NCI-H226 (cell line): ENCODE measurements at places on chromosomes 7 and 10.
A peak's percentile ranks its signal among the peaks of the same experiment; 100 is the strongest.

DNA sequence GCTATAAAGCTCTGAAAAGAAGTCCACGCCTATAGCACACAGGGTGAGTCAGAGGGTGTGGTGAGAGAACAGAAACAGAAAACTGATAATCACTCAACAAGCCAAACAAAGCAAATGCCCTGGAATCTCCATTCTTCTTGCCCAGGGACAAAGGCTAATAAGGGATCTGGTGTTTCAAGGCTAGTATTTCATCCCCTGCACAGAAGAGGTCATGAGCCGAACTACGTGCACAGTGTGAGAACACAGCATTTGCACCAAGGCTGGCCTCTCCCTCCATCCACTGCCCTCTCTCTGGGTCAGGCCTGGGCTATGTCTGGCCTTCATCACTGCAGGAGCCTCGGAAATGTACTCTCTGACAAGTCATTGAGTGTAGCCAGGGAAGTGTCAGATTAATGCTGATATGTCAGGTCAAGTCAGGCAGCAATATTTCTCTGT, 42.7 kb downstream of the PRR15 start:
- DNase-seq = peak; percentile 81

- DNase-seq = no peak
Observed at GRCh38 chr7:44445986-44446671, 44.3 kb downstream of the NUDCD3 start.

- no peak for DNase-seq
Observed at GRCh38 chr7:83794829-83795228, 145.9 kb upstream of the SEMA3E start.

GRCh38 chr10:60613434-60613833, 164.8 kb upstream of the CDK1 start:
- no peak for DNase-seq

DNA sequence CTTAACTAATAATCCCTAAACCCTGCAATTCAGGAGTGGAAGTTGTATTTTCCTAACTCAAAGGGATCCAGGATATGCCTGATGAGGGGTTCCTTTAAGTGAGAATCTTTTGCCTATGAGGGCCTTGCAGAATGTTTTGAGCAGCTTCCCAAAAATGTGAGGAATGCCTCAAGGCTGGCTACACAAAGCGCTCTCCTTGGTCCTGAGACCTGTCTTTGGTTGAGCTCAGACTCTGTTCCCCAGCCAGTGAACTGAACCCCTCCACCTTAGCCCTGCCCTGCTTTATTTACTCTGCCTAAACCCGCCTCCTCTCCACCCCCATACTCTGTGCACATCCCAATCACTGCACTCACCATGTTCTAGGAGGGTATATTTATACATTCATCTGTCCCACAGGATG, 108.6 kb downstream of the NRCAM start:
- peak; percentile 51 for DNase-seq

- no peak for DNase-seq
Observed at GRCh38 chr10:28177944-28178637, 124.8 kb downstream of the MPP7 start.

DNA sequence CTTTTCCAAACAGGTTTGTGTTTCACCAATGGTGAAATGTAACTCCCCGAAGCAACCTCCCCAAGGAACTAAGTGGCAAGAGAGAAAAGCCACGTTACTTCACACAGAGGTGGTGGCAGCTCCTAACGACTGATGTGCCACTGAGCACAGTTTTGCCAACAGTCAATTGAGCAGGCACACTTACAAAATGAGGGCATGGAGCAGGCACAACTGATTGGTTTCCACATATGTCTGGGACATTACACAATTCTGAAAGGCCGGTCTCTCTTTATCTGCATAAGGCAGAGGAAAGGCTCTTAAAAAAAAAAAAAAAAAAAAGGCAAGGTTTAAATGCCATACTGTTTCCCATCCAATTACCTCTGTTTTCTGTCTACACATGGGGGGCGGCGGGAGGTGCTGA, 86.7 kb downstream of the GFRA1 start:
- DNase-seq = no peak

GRCh38 chr7:45148653-45148973, 9.0 kb upstream of the RAMP3 start:
- DNase-seq = no peak

DNA sequence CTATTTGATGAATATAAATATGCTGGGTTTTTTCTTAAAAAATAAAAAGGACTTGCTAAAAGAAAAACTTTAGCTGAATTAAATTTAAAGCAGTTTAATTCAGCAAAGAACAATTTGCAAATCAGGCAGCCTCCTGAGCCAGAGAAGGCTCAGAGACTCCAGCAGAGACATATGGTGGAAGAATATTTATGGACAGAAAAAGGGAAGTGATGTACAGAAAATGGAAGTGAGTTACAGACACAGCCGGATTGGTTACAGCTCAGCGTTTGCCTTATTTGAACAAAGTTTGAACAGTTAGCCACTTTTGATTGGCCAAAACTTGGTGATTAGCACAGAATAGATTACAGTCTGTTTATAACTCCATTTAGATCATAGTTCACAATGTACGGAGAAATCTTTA, 110.3 kb downstream of the GAD2 start:
- no peak for DNase-seq

DNA sequence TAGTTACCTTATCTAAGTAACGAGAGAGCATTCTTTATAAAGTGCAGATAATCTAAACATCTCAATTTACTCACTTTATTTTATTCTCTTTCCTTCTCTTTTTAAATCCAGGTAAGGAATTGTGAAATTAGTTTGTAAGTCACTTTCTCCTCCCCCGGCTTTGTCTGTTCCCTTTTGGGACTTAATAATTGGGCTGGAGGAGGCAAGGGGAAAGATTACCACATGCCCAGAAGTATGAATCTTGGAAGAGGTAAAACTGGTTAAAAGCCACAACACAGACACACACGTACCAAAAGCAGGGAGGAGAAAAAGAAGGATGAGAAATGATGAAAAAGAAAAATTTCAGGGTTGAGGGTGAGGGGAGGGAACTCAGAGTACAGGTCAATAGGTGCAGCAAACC, 63.3 kb upstream of the LRRC17 start:
- no peak for DNase-seq

GRCh38 chr7:93981480-93981874, 22.7 kb downstream of the BET1 start:
- DNase-seq = no peak

GRCh38 chr7:16498122-16498521, 28.5 kb upstream of the LRRC72 start:
- DNase-seq = no peak

- no peak for DNase-seq
Observed at GRCh38 chr7:74242122-74242443, 12.1 kb downstream of the RFC2 start.

DNA sequence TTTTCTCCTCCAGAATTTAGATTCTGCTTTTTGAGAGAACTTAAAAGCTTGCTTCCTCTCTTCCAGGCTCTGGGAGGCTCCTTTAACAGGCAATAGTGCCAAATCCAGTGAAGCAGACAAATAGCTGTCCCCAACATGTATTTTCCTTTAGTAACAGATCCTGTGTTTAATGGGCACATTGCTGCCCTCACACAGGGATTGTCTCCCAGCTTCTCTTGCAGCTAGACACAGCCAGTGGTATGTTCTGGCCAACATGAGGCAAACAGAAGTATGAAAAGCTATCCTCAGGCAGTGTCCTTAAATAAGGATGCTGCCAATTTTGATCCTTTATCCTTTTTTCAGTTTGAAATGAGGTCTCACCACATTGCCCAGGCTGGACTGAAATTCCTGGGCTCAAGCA, 38.2 kb downstream of the MALSU1 start:
- no peak for DNase-seq

DNA sequence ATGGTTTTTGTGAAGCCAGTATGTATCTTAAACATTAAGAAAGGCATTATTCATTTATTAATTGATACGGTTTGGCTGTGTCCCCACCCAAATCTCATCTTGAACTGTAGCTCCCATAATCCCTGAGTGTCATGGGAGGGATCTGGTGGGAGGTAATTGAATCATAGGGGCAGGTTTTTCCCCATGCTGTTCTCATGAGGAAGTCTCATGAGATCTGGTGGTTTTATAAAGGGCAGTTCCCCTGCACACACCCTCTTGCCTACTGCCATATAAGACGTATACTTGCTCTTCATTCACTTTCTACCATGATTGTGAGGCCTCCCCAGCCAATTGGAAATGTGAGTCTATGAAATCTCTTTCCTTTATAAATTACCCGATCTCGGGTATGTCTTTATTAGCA, 28.1 kb downstream of the OTUD1 start:
- no peak for DNase-seq

DNA sequence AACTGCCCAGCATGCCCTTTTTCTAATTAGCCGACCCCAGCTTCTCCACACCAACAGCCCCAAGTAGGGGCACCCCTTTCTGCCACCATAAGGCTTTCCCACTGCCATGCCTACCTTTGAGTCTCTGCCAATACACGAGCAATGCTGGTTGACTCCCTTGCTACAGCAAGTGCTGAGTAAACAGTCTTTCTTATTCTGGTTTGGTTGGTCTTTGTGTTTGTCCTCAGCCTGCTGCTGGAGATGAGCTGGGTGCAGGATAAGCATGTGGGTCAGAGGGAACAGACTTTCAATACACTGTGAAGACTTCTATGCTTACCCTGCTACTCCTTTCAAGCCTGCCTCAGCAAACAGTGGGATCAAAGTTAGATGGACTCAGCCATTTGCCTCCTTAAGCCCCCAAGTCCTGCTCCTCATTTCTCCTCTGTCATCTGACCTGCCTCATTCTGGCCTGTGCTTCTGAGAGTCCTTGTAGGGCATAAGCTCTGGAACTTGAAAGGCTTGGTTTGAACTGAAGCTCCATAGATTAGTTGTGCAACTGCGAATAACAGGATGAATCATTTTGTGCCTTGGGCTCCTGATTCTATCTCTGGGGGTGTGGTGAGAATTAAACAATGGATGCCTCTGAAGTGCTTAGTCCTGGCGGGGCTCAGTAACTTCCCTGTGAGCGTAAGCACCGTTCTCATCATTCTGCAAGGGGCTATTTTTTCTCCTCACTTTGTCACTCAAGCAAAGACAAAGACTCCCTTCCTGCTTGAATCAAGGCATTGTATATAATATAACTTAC, 533.8 kb upstream of the DPP6 start:
- no peak for DNase-seq

DNA sequence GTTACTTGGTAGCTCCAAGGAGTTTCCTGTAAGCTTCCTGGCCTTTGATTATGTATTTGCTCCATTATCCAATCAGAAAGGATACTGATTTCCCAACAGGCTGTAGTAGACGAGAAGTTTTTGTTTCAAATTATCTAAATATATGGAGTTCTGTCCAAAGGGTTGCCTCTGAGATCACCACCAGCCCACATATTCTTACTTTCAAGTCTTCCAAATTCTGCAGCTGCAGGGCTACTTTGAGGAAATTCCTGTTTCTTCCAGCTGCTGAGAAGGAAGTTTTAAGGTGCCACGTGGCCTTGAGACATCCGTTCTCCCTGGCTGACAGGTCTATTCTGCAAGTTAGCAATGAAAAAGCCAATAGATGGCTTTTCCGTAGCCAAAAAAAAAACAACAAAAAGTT, 286.0 kb downstream of the TWIST1 start:
- no peak for DNase-seq

- DNase-seq = no peak
Observed at GRCh38 chr7:39681887-39682441, 58.6 kb downstream of the RALA start.

- DNase-seq = no peak
Observed at GRCh38 chr7:158734861-158735260, 30.3 kb upstream of the NCAPG2 start.

GRCh38 chr7:6071406-6071805, 40.2 kb downstream of the ANKRD61 start:
- no peak for DNase-seq

- no peak for DNase-seq
Observed at GRCh38 chr10:43249151-43249961, 17.5 kb downstream of the RASGEF1A start.
